ENCODE measurements at places on chromosomes 11 and 22.

GRCh38 chr11:121890377-121890776, 225.6 kb downstream of the BLID start:
- H3K36me3 ChIP-seq: no peaks in the 10 kb centered on the region
- H3K27me3 ChIP-seq: no peaks in the 10 kb centered on the region
- no peak overlapping the region for H3K27ac ChIP-seq
- H3K4me1 ChIP-seq: no peaks in the 10 kb centered on the region
- DNase-seq: no peak

DNA sequence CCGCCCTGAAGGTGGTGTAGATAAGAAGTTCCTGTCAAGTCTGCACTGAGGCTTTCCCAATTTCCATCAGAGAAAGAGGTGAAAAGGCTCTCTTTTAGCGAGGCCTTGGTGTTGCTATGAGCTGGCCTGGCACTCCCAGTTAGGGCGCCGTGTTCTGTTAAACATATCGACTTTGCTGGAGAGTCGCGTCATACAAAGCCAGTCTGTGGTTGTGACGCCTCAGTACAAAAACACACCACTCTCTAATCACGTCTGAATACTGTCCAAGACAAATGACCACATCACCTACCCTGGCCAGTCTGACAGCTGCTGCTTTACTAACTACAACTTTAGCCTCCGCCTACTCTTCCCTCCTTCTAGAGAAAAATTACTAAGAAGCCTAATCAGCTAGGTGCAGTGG, 8.0 kb upstream of the TOLLIP start:
- H3K27ac ChIP-seq: no peak overlapping the region
- H3K4me1 ChIP-seq: no peaks in the 10 kb centered on the region
- DNase-seq: no peak
- no peaks in the 10 kb centered on the region for H3K27me3 ChIP-seq
- no peak overlapping the region for H3K4me3 ChIP-seq
- no peaks in the 10 kb centered on the region for H3K36me3 ChIP-seq

- no peaks in the 10 kb centered on the region for H3K27me3 ChIP-seq
- H3K4me3 ChIP-seq: no peak overlapping the region
- H3K27ac ChIP-seq: no peak overlapping the region
- no peaks in the 10 kb centered on the region for H3K36me3 ChIP-seq
Measured at GRCh38 chr11:105110688-105111030, 28.9 kb downstream of the CARD18 start.

DNA sequence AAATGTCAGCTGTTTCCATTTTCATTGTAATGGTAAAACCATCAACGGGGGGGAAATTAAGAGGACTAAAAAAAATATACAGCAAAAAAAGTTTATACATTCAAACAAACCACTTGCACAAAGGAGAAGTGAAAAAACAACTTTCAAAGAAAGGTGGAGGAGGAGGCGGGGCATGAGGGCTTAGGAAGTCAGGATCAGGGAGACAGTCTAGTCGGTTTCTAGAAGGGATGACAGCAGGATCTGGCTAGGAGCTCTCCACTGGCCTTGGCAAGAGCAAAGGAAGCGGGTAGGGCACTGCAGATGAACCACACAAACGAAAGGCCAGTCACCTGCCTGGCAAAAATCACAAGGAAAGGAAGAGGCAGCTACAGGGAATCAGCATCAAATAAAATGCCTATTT, 31.0 kb downstream of the NAP1L4 start:
- no peaks in the 10 kb centered on the region for H3K27me3 ChIP-seq
- no peak overlapping the region for H3K27ac ChIP-seq
- DNase-seq: no peak

- H3K4me3 ChIP-seq: no peak overlapping the region
- no peak for DNase-seq
- H3K4me1 ChIP-seq: no peaks in the 10 kb centered on the region
- H3K36me3 ChIP-seq: peaks cover 16% of the 10 kb centered on the region
- no peaks in the 10 kb centered on the region for H3K27me3 ChIP-seq
- H3K27ac ChIP-seq: no peak overlapping the region
Measured at GRCh38 chr11:94106716-94107115, 21.9 kb upstream of the PANX1 start.

GRCh38 chr22:38250643-38251340, 22.0 kb downstream of the TMEM184B start:
- DNase-seq: no peak
- no peak overlapping the region for H3K4me3 ChIP-seq
- no peaks in the 10 kb centered on the region for H3K4me1 ChIP-seq
- H3K36me3 ChIP-seq: peaks cover 23% of the 10 kb centered on the region
- no peak overlapping the region for H3K27ac ChIP-seq

All from H9 (cell line).